ENCODE measurements at places on chromosomes 5 and 9.

DNA sequence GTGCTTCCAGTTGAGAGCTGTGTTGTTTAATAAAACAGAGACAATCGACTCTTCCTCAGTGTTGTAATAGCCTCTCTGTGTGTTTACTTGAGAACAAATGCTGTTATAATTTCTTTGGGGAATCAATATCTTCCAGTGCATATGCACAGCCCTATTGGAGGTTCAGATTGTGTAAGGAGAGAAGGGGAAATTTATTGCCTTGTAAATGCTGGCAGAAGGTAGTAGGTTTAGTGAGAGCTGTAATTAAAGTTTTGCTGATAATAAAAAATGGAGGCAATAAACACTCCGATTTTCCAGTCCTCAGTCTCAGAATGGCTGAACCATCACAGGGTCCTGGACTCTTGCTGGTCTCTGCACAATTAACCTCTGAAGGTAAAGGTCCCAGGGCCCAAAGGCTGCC lies 128.3 kb downstream of the C5orf15 start:
- no peak for DNase-seq

- peak; percentile 5 for DNase-seq
Measured at GRCh38 chr5:159668556-159668955, 247.7 kb upstream of the ADRA1B start.

DNA sequence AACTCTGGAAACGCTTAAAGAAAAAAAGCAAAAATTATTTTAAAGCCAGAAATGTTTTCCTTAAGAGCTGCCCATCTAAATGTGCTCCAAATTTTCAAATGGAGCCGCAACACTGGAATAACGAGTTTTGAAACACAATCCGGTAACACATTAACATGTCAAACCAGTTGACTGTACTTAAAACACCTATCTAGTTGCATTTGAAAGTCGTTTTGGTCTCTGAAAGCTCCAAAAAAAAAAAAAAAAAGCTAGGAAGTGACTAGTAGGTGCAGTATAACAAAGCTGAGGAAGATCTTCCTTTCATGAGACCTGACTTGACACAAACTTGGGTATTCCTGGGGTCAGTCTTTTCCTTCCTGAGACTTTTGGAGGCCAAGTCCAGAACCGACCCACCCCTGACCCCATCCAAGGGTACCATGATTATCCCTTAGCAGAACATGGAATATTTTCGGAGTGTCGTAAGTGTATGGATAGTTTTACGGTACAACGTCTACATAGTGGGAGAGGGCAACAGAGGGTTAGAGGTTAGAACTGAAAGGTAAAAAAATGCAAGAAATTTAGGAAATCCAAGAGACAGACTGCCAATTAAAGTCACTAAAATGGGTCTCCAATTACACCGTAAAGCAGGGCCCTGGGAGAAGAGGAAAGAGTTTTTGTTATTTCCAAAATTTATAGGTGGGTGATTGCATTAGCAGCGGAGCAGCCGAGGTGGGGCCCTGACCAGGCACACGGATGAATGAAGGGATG lies 812 bp downstream of the CETN3 start:
- no peak for DNase-seq

DNA sequence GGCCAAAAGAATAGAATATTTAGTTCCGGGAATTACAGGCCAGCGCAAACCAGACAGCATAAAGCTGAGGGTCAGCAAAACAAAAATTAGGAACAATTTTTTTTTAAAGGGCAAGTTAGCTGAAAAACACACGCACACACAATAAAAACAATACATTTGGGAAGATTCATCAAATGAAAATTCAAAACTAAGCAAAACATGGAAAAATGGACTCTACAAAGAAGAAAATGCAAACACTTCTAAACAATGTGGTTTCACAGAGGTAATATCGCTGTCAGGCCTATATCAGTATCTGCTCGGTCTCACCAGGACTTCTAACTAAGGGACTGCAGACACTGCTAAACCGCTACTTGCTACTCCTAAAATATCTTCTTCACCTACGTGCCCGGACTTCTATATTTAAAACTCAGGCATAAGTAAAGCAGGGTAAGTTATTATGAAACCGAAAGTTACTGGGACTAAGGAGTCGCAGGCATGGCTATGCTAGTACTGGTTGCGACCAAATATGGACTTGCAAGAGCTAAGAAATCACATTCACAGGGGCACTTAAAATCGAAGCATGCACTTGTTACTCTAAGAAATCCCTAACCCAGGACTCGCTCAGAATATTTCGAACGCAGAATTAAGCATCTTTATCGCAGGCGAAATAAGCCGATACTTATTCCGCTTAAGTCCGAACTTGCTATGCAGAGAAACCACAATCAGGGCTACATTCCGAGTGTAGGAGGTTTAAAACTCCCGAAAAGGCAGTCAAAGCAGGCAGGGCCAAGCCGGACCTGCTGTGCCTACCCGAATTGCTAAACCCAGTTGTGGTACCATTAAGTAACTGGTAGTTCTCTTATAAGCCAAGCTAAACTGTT lies 2.3 kb downstream of the ANXA2R start:
- peak; percentile 81 for DNase-seq

DNA sequence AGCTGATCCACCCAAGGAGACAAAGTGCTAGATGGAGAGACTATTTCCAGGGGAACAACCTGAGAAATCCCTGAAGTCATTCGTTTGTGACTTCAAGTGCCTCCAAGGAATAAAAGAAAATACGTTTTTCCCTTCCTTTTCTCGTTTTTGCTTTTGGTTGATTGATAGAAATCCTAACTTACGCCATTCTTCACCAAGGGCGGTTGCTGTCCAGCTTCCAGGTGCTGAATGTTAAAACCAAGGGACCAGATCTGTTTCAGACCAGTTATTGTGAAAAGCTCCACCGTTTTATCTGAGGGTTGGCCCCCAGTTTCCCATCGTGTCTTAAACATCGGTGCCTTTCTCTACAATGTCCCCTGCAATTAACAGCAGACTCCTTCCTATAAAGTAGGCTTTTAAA lies 600.7 kb upstream of the SGCD start:
- DNase-seq = no peak

DNA sequence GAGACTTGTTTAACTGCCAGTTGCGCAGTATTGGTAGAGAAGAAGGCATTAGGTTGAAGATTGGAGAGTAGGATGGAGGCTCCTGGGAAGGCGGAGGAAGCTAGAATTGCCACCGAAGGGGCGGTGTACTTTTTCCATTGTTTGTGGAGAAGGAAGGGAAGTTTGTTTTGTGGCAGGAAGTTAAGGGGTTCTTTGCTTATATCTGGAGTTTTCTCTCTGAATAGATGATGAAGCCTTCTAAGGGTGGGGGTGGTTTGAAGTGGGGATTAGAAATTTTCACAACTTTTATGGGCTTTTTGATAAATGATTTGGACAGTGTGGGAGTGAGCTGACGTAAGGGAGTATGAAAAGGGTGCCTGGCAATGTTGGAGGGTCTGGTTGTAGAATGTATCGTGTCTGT lies 59.3 kb downstream of the SNX30 start:
- no peak for DNase-seq

GRCh38 chr5:160438316-160439204 lies 16.9 kb downstream of the PTTG1 start:
- DNase-seq = peak; percentile 76

DNA sequence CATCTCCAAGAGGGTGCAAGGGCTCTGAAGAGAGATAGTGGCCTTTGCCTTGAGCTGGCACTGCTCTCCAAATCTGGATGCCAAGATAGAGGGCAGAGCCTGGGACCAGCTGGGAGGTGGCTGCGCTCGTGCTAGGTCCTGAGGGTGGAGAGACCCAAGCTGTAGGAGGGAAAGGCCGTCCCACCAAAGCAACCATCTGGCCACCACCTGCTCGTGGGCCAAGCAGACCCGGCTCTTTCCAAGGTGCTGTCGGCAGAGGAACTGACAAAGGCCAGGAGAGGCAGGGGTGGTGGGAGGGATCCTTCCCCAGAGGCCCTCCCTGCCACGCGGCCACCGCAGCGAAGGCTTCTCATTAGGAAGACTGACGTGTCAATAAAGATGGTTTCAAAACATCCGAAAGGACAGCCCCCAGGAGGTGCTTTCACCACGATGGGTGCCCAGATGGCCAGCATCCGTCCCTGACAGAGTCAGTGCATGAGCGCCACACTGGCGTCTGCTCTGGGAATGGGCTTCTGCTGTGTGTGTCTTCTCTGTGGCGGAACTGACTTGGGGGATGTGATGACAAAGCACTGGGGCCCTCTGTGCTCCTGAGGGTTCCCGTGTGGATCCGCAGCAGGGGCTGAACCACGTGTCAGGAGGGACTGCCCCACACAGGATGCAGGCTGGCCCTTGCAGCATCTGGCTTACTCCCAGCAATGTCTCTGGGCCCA lies 213.5 kb downstream of the FANCC start:
- DNase-seq = no peak

GRCh38 chr5:39946356-39947045 lies 521.7 kb upstream of the DAB2 start:
- no peak for DNase-seq

- no peak for DNase-seq
Measured at GRCh38 chr5:143207058-143207457, 196.4 kb downstream of the NR3C1 start.

All from CD4-positive, alpha-beta T cell treated with Interleukin-17A for 1 hour (primary cell).